Dorsolateral prefrontal cortex (tissue), 122 donors: ENCODE measurements at places on chromosomes 7 and 10. TPM values are rescaled to one million over a fixed set of nuclear protein-coding genes. Genes with fewer than 3 reads are reported as not detected.

DNA sequence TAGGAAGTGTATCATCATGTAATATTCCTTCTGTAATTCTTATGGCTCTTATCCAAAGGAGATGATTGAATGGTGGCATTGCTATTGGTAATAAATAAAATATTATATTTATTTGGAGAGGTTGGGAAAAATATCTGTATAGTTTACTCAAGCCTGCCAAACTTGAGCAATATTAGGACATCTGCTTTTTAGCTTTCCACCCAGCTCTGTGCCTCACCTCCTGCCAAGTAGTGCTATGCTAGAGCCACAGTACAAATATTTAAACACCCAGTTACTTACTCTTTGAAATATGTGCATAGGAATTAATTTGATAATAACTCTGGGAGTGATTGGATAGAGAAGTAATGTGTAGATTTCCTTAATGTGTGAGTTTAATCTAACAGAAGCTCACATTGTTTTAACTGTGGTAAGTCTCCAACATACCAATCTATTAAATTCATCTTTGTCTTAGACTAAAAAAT, 129.2 kb downstream of the BBS9 start:
- no peak for DNase-seq

DNA sequence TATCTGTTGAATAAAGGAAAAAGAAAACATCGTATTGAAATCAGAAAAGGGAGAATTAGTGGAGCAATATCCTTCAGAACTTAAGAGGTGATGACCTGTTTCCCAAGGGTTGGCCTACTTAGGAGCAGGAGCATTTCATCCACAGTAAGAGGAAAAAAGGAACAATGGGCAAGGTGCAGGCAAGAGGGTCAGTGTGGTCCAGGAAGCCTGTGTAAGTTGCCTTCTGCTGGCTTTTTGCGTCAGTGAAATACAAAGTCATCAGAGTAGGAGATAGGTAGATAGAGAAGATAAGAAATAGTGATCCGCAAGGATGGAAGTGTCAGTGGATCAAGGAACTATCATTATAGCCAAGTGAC, 5.4 kb upstream of the ANKRD7 start:
- no peak for DNase-seq

GRCh38 chr7:142866361-142867096, 11.7 kb downstream of the EPHB6 start:
- DNase-seq: no peak

DNA sequence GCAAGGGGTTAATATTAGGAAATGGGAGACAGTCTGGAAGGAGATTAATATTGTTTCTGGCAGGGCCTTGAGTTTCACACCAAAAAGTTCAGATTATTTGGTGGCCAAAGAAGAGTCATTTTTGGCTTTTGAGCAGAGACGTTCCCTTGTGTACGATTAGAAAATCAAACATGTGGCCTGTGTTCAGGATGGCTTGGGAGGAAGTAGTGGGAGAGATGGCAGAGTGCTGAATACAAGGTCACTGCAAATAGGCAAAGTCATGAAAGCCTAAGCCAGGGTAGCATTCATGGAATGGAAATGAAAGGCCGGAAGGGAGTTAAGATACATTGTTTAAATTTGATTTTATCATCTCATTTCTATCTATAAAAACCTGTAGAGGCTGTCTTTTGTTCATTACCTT, 9.5 kb upstream of the GGCT start:
- DNase-seq: no peak

The GLCCI1 gene
- total RNA-seq: 68.7 TPM

The ETV1 gene
- 39.0 TPM for total RNA-seq

The STOX1 gene
- total RNA-seq: 26.3 TPM

The OR2A12 gene
- not detected for total RNA-seq
